ENCODE measurements at places on chromosomes 11 and 22.
A peak's percentile ranks its signal among the peaks of the same experiment; 100 is the strongest.

DNA sequence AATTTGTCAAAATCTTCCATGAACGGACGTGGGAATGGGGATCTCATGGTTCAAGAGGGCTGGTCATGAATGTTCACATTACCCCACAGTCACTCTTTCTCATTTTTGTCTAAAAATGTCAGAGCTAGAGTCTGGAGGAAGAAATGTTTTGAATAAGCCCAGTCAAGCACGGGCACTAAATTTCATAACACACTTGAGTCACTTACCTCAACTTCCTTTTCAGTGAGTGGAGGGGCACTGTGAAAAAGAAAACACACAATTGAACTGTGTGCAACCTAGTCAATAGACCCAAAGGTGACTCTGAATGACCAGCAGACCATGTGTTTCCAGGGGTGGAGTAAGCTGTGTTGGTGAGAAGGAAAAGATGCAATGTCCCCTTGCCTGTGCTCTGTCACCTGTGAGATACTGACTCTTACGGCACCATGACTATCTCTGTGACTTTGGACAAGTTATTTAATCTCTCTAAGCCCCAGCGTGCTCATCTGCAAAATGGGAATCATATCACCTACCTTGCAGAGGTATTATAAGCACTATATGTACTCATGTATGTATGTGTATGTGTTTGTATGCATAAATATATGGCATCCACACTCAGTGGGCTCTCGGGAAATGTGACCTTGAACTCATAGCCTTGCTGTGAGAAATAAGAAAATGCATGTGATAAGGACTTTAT lies 38.2 kb upstream of the LYVE1 start:
- DNase-seq: no peak

- DNase-seq: no peak
Observed at GRCh38 chr11:128184981-128185380, 402.4 kb downstream of the ETS1 start.

DNA sequence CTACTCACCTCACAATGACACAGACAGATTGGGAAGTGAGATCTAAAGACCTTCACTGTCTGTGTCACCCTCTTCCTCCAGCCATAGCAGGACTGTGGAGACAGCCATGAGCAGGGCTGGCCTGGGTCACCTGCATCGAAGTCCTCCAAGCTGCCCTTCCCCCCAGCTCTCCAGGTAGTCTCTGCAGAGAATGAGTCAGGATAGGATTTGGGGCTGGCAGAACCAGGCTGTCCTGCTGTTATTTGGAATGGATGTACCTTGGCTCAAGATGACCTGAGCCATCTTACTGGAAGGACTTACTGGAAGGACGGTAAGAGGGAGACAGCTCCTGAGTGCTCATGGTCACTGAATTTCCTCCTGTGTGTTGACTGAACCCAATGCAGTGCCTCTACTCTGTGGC lies 29.2 kb downstream of the GGTLC2 start:
- no peak for DNase-seq

DNA sequence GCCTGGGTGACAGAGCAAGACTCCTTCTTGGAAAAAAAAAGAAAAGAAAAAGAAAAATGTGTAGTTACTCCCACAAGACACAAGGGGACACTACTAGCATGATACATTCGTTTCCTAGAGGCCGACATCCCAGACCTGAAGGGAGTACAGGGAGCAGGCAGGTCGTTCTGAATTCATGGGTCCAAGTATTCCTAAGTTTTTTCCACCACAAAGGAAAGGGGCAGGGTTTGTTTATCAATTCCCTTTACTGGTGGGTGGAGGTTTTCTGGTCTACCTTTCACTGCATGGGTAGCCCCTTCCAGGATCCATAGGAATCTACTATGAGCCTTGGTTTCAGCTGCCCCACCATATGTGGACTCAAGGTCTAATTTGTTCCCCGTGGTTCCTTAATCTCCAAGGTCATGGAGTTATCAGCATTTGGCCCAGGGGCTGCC lies 11.8 kb downstream of the TIGD3 start:
- DNase-seq: peak; percentile 67

GRCh38 chr22:38304526-38304925 lies 12.7 kb downstream of the CSNK1E start:
- DNase-seq: no peak

DNA sequence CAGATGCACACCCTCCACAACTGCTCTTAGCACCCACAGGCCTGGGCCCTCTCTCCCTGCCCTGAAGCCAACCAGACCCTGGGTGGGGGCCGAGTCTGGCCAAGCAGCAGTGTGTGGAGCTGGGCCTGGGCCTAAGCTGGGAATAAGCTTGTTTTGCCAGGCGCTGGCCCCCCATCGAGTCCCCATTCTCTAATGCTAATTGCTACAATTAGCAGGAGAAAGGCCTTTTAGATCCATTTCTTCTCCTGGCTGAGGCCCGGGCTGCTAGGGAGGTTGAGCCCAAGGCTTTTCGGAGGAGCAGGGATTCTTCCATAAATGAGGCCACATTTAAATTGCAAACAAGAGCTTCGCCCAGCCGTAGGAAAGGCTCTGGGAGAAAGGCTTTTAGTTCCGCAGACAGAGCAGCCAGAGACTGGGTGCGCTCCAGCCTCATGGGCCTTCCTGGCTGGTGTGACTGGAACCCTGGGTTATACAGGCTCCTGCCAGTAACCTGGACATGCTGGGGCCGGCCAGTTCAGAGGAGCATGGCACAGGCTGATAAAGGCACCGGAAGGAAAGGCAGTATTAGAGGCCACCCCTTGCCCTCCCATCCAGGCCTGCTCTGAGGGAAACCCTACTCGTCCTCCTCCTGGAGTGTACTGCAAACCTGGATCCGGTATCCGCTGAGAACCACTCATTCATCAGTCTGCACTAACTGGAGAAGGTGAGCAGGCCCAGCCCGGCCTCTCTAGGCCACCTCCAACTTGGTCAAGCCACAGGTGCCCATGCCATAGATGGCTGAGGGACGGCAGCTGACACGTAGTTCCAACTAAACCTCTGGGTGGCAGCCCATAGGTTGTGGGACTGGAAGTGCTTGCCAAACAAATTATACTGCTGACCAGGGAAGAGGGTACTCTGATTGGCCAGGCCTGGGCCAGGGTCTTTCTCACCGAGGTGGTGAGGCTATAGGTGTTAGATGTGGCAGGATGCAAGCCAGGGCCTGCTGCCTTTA lies 6.2 kb downstream of the KCNQ1OT1 start:
- peak; percentile 55 for DNase-seq

- no peak for DNase-seq
Observed at GRCh38 chr11:117903505-117904382, 25.5 kb downstream of the TMPRSS13 start.

- no peak for DNase-seq
Observed at GRCh38 chr11:43685440-43685839, 4.9 kb downstream of the HSD17B12 start.

- DNase-seq: no peak
Observed at GRCh38 chr11:111918390-111919256, at the start of gene C11orf52. TSS of gene C11orf52 (plus strand) at chr11:111918913. CDS start at chr11:111918973, 60 bp downstream.

GRCh38 chr11:100731471-100731870 lies 44.4 kb downstream of the ARHGAP42 start:
- DNase-seq: no peak

DNA sequence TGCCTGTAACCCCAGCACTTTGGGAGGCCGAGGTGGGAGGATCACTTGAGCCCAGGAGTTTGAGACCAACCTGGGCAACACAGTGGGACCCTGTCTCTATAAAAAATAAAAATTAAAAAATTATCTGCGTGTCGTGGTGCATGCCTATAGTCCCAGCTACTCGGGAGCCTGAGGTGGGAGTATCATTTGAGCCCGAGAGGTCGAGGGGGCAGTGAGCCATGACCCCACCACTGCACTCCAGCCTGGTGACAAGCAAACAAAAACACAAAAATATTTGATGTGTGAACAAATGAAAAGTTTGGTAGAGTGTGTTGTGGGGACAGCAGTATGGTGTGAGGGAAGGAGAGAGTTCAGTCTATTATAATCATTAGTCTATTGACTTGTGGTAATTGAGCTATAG lies 90.8 kb upstream of the PARVA start:
- DNase-seq: no peak

GRCh38 chr11:83070044-83070701 lies 1.5 kb downstream of the RAB30 start:
- DNase-seq: no peak

DNA sequence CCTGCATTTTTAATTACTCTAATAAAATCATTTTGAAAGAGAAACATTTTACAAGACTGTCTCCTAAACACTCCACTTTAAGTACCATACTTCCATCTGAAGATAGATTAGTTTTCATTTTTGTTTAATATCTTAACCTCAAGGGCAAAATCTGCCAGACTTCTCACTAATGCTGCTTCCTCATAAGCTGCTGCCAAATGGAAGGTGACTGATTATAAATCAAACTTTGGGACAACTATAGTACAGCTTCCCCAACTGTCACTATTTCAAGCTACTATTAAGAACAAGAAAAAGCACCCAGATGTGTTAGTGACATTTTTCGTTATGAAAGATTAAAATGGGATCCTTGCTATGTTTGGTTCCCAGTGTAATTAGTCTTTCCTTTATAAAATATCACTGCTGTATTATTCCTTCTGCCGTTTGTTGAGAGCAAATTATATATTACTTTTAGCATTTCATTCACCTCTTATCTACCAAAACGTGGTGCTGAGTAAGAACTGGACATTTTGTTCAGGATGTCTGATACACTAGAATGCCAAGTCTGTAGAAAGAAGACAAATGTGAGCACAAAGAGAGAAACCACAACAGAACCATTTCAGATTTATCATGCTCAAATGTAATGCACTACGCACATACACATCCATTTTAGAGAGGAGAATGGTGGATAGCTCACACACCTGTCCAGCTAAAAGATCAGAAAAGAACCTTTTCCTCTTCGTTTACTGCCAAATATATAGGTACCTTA lies 312.2 kb upstream of the C11orf87 start:
- DNase-seq: peak; percentile 5

GRCh38 chr22:35400501-35400790 lies 506 bp downstream of the MCM5 start:
- DNase-seq: no peak

GRCh38 chr11:78954261-78954660 lies 379.6 kb upstream of the NARS2 start:
- DNase-seq: no peak

DNA sequence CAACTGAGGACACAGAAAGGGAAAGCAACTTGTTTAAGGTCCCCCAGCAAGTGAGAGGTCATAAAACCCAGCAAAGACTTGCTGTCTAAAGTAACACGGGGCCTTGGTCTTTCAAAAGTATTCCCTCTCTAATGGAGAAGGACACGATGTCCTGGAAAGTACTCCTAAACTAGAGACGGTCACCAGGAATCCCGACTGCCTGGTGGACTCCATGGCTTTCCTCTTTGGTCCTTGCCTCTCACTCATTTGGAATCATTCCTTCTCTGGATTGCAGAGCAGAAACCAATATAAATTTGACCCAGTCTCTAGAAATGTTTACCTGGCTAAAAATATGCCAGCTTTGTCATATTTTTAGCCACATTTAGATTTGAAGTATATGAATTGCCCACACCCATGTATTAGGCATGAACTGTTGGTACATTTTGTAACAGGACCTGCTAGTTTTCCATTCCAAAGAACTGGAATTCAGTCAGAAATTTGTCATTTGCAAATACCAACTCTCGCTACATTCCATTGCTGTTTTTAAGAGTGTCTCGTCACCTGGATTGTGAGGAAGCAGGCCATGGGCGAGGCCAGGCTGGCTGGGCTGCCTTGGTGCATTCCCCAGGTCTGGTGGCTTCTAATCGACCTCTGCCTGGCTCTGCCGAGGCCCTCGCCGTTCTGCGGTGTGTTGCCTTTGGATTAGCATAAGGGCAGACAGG lies 12.9 kb downstream of the NAV2 start:
- no peak for DNase-seq

DNA sequence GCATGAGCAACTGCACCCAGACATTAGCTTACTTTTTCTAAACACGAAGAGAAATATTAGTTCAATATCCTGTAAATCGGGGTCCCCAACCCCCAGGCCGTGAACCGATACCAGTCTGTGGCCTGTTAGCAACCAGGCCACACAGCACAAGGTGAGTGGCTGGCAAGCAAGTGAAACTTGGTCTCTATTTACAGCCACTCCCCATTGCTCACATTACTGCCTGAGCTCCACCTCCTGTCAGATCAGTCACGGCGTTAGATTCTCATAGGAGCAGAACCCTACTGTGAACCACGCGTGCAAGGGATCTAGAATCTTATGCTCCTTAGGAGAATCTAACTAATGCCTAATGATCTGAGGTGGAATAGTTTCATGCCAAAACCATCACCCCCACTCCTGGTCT lies 27.8 kb upstream of the DEPDC7 start:
- no peak for DNase-seq

DNA sequence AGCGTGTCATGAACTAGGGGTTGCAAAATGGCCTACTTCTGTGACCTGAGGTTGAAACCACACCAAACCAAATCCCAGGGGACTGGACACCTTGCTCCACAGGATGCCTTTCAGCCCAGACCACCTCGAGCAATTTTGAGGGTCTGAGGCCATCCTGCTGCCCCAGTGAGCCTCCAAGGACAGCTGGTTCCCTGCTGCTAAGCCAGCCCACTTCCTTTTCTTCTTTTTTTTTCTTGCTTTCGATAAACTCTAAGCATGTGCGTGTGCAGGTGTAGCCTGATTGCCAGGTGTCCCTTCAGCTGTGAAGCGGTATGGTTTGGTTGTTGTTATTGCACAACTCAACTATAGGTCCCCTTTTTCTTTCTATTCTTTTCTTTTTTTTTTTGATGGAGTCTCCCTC lies 2.7 kb downstream of the CRYBB1 start:
- no peak for DNase-seq

GRCh38 chr22:25970999-25971811 lies 198.1 kb upstream of the SEZ6L start:
- DNase-seq: no peak
